ENCODE measurements at places on chromosomes 16 and 17.

- no peak for DNase-seq
Measured at GRCh38 chr17:29821897-29822296, 108.1 kb downstream of the SSH2 start.

GRCh38 chr17:81189670-81190530, 23.9 kb upstream of the AATK start:
- DNase-seq: no peak

DNA sequence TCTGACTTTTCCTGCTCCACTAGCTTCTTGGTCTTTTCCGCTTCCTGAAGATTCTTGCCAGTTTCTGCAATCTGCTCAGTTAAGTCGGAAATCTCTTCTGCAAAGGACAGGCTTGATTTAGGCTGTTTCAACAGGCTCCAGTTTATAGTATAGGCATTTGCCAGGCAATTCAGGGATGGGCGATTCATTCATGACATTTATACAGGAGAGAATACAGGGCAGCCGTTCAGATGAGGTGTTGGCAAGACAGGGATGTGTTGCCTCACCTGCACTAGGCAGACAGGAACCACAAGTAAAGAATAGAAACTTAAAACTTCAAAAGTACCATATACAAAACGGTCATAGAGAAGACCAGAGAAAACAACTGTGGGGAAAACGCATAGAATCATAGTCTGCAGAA, 61.7 kb downstream of the MYH13 start:
- DNase-seq: no peak

GRCh38 chr17:19407601-19408345, 3.3 kb upstream of the RNF112 start:
- no peak for DNase-seq

DNA sequence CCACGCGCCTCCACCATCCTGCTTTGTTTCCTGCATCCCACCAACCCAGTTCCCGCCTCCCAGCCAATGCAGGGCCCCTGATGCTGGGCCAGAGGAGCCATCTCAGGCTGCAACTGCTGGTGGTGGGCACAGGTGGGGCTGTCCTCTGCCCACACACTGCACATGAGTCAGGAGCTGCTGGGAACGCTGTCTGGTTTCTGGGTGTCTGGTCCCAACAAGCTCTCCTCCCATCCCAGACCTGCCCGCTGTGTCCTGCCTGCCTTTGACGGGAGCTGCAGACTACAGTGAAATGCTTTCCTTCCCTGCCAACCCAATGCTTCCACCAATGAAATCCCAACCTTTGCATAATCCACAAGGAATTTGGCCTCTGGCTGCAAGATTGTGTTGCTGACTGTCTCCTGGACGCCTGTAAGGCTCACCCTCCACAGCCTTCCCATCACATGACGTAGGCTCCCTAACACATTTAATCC, 98.9 kb downstream of the N4BP1 start:
- no peak for DNase-seq

- DNase-seq: no peak
Measured at GRCh38 chr17:78227455-78227916, 3.9 kb upstream of the TMEM235 start.

DNA sequence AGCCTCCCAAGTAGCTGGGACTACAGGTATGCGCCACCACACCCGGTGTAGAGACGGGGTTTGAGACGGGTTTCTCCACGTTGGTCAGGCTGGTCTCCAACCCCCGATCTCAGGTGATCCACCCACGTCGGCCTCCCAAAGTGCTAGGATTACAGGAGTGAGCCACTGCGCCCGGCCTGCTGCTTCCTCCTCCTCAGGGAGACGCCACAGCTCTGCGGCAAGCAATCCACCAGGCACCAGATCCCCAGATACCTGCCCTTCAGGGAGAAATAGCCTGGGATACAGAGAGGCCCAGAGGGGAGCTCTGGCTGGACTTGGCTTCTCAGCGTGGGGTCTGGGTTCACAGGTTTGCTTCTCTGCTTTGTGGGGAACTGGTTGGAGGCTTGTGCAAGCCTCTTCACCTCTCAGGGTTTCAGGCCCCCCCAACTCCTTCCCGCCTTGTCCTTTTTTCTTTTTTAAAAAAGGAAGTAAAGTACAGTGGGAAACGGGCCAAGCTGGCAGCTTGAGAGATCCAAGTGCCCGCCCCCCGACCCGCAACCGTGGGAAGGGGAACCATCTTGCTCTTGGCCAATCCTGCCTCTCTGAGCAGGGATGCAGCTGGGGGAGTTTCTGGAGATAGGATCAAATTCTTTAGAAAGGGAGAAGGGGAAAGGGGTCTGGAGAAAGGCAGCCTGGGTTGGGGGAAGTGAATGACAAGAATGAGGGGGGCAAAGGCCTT, 2.6 kb upstream of the SPHK1 start:
- no peak for DNase-seq

DNA sequence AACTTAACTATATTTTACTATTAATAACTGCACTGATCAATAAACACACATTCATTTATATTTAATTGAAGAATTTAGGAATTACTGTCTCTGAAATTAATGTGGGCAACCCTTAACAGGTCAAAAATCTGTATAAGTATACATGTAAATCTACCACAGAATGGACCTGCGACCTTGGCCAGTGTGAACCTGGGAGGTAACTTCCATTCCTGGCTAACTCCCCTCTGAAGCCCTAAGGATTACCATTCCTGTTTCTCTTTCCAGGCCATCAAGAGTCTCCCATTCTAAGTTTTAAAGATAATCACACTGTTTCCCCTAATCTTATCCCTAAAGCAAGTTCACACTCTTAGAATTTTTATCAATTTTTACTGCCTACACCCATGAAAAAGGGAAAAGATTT, 58.1 kb downstream of the SMURF2 start:
- DNase-seq: no peak

- no peak for DNase-seq
Measured at GRCh38 chr16:85491798-85492294, 121.3 kb upstream of the GSE1 start.

GRCh38 chr16:27822529-27822928, 241.0 kb downstream of the GSG1L start:
- no peak for DNase-seq

DNA sequence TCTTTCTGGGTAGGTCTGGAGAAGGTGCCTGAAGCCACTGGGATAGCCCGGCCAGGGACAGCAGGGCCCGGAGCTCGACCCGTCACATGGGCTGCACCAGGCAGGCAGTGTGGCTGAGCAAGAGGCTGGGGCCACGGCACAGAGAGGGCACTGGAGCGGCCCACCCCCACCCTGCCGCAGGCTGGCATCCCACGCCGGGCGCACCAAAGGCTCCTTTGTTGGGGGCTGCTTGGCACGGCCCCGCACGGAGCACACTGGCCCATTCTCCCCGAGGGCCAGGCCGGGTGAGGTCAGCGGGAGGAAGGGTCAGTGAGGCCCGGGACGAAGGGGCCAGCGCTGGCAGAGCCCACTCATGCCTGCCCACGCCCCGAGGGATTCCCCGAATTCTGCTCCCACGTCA, 36.5 kb upstream of the PVALEF start:
- DNase-seq: no peak

DNA sequence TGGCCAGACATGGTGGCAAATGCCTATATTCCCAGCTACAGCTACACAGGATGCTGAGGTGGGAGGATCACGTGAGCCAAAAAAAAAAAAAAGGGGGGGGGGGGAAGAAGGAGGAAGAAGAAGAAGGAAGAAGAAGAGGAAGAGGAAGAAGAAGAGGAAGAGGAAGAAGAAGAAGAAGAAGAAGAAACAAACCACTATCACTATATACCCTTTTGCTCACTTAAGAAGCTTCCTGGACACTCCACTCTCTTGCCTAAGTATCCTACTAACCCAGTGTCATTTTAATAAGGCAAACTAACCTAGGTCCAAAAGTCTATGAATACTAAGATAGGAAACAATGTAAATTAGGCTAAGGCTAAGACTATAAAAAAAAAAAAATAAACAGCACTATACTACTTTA, 54.8 kb downstream of the GPATCH8 start:
- no peak for DNase-seq

DNA sequence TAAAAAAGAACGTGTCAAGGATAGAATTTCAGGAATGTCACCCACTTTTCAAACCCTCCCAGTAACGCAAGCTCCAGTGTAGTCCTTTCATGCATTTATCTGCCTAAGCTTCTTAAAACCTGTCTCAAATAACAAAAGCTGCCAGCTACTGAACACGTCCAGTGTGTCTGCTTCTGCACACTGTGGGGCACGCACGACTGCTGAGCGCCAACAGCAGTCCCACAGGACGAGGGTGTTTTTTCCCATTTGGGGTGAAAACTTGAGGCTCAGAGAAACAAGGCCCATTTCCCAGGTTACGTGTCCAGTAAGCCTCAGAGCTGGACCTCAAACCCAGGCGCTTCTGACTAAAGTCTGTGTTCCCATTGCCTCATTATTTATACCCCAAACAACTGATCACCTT, 17.2 kb downstream of the NTAN1 start:
- no peak for DNase-seq

GRCh38 chr17:57561072-57561861, 183.8 kb downstream of the CCDC182 start:
- DNase-seq: no peak

DNA sequence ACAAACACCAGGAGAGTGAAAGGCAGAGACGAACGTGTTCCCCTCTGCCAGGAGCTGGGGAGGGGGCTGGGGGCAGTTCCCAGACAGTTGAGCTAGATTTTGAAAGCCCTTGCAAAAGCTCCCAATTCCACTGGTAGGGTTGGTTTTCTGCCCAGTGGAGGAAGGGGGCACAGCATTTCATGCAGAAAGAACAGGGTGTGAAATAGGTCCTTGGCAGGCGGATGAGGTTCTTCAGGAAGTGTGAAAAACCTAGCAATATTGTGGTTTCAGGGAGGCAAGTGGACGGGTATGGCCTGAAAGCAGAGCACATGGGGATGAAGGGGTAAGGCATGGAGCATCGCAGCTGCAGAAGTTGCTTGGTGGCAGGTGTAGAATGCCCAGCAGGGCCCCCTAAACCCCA, 248.3 kb downstream of the KATNIP start:
- no peak for DNase-seq

- DNase-seq: no peak
Measured at GRCh38 chr17:27366437-27366836, 72.5 kb downstream of the WSB1 start.

- no peak for DNase-seq
Measured at GRCh38 chr17:47635734-47636133, 14.0 kb upstream of the KPNB1 start.
